ENCODE measurements at places on chromosomes 13 and 19.

GRCh38 chr13:112929783-112930055, 39.3 kb upstream of the MCF2L start:
- no peak for DNase-seq

GRCh38 chr13:49082653-49083536, 107.2 kb downstream of the FNDC3A start:
- DNase-seq: no peak

DNA sequence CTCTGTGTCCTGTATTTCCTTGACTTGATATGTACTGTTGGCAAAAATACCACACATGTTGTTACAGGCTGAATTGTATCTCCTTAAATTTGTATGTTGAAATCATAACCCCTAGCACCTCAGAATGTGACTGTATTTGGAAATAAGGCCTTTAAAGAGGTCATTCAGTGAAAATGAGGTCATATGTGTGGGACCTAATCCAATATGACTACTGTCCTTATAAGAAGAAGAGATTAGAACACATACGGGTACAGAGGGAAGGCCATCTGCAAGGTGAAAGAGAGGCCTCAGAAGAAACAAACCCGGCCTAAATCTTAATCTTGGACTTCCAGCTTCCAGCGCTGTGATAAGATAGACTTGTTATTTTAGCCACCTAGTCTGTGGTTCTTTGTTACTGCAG, 202.5 kb downstream of the NUFIP1 start:
- DNase-seq: no peak

GRCh38 chr19:14413693-14414181, 5.4 kb downstream of the DDX39A start:
- DNase-seq: no peak

DNA sequence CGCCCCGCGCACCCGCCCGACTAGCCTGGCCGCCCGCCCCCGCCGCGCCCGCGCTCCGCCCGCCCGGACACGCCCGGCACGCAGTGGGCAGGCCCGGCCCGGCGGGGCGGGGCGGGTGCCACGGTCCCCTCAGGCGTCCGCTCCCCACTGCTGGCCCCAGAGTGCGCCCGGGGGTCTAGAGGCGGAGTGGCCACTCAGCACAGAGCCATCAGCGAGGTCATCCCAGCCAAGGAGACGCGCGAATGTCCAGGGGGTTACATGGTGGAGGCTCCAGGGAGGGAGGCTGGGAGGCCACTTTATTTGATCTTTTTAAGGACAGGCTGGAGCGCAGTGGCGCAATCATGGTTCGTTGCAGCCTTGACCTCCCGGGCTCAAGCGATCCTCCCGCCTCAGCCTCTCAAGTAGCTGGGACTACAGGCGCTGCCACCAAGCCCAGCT, 236 bp upstream of the TINCR start:
- DNase-seq: no peak

GRCh38 chr13:90696656-90697055, 650.8 kb upstream of the MIR17HG start:
- DNase-seq: no peak

- no peak for DNase-seq
Observed at GRCh38 chr13:31773538-31773937, 34.2 kb downstream of the RXFP2 start.

- DNase-seq: no peak
Observed at GRCh38 chr19:3056417-3057088, 5.7 kb downstream of the TLE5 start.
